ENCODE measurements at places on chromosomes 5 and 9.

DNA sequence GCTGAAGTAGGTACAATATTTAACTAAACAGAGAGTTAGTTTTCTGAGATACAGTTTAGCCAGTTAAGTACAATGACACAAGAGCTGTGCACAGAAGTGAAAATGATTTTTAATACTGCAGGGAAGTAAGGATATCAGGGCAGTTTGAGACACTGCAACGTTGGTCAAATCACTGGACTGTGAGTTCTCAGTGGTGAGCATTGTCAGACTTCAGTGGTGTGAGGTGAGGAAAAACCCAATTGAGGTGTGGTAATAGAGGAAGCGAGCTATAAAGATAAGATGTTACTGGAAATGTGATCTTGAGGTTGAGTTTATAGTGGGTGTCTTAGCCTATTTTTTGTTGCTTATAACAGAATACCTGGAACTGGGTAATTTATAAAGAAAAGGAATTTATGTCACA, 12.8 kb upstream of the FBXL7 start:
- no peak for DNase-seq

DNA sequence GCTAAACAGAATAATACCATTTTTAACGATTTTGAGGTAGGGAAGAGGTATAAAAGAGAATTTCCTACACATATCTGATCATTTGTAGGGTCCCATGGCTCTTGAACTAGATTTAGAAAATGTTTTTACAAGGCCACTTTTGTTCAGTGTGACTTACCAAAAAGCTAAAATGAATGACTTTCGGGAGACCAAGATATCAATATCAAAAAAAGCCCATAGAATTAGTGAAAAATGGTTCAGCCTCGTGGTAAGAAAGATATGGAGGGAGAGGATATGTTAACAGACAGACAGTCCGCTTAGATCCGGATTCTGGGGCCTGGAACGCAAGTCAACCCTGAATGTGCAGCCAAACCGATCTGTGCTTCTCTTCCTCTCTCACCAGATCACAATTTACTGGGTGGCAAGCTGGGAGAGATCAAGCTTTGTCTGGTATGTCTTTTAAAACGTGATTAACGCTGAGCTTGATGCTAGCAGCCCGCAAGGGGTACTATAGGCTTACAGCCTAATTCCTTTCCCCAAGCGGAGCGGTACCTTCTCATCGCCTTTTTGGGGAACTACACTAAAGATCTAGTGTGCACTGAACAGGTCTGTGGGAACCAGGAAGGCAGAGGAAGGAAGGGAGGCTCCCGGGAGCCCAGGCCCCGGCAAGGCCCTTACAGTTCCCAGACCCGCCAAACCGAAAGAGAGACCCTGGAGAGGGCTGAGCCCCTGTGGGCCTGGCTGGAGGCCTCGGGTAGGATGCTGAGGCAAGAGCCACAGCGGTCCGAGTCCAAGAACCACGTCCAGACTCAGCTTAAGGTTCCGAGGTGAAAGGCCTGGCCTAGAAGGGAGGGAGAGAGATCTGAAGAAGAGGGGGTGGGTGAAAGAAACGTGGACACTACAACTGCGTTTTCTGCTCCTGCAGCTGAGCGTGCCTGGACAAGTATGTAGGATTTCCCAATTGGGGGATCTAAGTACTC, 2.9 kb downstream of the NR2F1-AS1 start:
- DNase-seq = no peak

GRCh38 chr5:16841416-16841815, 94.7 kb downstream of the MYO10 start:
- DNase-seq = no peak

DNA sequence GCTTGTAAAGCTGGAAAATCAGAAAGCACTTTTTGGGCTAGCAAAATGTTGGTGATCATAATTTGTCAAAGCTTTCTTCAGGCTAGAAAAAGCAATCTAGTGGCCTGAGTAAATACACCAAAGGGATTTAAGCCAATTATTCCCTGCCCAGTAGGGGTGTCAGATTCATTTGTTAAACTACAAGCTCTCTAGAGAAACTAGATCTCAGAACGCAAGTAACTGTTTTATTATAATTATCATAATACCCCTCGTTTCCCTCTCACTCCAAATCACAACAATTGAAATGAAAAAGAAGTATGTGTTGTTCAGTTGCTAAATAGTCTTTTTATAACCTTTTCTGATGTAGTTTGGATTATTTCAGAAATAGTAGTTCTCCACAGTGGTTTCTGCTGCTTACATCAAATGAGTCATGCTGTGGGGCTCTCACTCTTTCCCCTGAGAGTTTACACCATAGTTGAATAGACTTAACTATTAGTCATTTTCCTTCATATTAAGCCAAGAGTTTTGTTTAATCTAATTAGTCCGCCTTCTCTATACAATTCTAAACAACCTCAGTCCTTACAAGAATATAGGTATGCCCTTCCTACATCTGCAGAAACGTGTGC, 918.6 kb upstream of the DMAC1 start:
- no peak for DNase-seq

- no peak for DNase-seq
Measured at GRCh38 chr9:73194284-73194683, 42.6 kb downstream of the ANXA1 start.

- no peak for DNase-seq
Measured at GRCh38 chr9:125633116-125633745, 73.8 kb downstream of the MAPKAP1 start.

DNA sequence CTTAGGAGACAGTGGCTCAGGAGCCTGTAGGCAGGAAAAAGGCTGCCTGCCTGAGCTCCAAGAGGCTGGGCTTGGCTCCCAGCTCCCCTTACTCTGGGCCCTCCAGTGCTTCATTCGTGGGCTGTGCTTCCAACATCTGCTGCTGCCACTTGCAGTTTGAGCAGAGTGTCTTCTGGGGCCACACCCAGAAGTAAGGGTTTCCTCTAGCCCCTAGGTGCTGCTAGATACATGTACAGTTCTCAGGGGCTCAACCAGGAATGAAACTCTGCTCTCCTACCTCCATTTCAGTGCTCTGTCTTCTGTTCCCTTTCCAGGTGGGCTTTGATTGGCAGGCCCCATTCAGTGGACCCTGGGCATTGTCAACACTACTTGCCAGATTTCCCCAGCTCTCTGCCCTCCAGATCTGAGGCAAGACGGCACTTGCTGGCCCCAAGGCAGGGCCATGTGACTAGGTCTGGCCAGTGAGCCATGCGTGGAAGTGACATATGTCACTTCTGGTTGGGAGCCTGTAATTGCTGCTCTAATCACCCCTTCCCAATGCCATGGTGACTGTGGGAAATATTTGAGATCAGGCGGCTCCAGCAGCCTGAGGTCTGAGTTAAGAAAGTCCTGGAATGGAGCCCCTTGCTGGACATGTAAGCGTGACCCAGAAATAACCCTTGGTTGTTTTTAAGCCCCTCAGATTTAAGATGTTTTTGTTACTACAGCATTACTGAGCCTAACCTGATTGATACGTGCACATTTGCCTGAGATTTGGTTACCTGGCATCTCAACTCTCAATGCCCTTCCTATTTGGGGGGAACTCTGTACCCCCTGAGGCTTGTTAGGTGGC, 9.4 kb upstream of the BOD1 start:
- no peak for DNase-seq

DNA sequence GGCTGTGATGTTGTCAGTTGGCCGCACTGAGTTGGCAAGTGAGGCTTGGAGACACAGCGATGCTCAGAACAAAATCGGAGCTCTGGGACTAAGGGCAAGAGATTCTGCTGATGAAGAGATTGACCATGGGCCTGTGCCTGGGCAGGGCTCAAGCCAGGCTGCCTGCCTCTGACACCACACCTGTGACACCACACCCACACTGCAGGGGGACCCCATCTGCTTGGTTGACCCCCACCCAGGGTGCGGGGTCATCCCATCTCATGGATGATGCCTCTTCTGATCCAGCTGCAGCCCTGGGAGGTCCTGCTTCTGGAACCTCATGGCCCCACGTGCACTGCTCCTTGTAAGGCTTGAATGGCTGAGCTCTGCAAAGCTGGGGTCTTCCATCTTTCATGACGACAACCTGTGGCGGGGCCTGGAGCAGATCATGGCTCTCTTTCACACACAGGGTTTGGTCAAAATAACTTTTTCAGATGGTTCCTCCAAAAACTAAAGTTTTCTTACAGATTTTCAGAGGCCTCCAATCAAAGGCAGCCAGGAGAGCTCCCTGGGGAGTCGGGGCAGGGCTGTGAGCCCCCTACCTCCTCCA, 185.2 kb downstream of the GADD45G start:
- no peak for DNase-seq

- no peak for DNase-seq
Measured at GRCh38 chr5:45680950-45681349, 15.2 kb downstream of the HCN1 start.

DNA sequence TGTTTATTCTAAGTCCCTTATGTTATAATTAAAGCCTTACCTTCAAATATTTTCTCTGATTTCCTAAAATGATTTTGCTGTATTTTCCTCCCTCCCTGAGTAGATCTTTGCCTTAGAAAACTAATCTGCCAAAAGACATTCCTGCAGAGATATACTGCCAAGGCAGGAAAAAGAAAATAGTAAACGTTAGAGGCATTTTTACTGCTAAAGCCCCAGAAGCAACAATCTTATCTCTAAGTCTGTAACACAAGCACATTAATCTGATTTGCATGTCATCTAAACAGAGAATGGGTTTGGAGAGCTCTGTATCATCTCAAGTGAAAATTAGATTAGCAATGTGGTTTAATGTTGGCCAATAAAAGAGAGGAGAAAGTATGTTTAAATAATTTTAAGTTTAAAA, 847.7 kb downstream of the MAT2B start:
- no peak for DNase-seq

DNA sequence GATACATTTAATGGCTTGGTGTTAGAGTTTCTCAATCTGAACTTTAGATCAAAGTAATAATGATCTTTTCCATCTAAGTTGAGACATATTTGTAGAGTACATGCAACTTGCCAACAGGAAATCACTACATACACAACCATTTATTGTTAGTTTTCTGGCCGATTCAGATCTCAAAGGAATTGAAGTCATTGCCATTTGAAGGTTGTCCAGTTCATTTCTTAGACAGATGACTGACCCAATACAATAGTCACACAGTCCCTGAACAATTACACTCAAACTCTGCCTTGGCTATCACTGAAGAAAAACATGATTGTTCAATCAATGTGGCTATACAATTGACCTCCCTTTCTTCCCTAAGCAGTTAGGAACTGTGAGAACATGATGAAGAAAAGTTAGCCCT, 753.2 kb upstream of the RIOK2 start:
- no peak for DNase-seq

DNA sequence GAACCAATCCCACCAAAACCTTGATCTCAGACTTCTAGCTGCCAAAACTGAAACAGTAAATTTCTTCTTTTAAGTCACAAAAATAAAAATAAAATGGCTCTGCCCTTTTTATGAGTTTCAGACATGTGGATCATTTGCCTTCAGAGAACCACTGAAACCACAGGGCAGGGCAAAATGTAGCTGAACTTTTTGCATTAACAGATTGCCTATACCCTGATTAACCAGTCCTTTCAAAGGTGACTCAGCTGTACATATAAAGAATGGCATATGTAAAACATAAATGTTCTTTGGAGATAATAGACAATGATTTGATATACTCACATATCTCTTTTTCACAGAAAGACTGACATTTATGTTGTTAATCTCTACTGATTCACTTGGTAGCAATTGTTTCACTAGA, 187.1 kb upstream of the GRIN3A start:
- no peak for DNase-seq

GRCh38 chr5:10109299-10109698, 140.4 kb downstream of the ATPSCKMT start:
- DNase-seq = no peak

DNA sequence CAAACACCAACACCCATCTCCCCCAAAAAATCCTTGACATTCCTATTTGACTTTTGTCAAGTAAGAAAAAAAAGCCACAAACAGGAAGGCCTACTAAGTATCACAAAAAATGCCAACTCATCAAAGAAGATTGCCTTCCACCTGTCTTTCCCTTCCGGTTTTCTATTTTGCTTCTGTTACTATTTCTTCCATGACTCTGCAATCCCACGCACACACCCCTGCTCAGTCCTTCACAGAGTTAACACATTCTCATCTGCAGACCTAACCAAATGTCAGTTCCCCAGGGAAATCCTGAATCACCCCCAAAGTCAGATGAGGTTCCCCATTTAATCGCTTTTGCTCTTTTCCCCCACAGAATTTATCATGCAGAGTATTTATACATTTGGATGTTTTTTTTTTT, 15.1 kb downstream of the LPAR1 start:
- DNase-seq = no peak

DNA sequence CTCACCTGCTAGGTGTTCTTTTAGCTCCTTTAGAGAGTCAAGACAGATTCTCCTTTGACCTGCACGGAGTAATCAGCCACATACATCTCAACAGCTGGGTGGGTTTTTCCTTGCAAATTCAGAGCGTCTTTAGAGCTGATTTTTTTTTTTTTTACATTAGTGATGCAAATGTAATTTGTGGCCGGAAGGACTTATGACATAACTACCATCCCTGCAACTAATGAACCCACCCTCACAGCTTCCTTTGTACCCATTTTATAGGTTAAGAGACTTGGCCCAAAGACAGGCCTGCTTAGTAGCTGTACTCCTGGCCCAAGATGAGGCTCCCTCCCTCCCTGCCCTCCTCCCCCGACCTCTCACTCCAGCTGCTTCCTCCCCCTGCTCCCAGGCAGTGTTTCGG, 69.9 kb upstream of the NIPAL4 start:
- DNase-seq = no peak

GRCh38 chr5:142435410-142436115, 110.7 kb upstream of the SPRY4 start:
- no peak for DNase-seq

GRCh38 chr5:34599471-34600117, 56.5 kb upstream of the RAI14 start:
- DNase-seq = no peak

DNA sequence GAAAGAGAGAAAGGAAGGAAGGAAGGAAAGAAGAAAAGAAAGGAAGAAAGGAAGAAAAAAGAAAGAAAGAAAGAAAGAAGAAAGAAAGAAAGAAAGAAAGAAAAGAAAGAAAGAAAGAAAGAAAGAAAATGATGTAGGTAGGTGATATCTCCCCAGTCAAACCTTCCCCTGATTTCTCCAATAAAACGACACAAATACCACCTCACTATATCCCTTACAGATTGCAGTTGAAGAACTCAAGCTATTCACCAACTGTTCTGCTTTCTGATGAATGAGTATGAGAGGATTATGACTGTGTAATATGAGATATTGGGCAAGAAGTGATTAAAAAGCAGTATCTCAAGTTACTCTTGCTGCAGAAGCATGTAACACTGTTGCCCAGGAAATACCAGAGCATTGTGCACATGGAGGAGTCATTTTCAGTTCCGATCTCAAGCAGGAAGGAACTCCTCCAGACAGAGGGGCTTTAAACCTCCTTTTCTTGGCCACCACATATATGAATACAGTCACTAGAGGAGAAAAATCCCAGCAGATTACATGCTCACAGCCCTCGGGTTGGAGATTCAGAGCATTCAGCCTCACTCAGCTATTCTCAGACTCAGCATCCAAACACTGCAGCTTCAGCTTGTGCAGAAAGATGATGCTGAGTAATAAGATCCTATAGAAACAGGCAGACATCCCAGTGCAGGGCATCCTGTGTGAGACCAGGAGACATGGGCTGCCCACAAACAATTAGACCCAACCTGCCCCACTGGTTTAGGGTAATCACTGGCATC, 61.4 kb downstream of the UGCG start:
- DNase-seq = peak; percentile 54

All from AML-193 (cell line).